NCI-H774 (cell line): ENCODE measurements at places on chromosomes 13 and 19.

DNA sequence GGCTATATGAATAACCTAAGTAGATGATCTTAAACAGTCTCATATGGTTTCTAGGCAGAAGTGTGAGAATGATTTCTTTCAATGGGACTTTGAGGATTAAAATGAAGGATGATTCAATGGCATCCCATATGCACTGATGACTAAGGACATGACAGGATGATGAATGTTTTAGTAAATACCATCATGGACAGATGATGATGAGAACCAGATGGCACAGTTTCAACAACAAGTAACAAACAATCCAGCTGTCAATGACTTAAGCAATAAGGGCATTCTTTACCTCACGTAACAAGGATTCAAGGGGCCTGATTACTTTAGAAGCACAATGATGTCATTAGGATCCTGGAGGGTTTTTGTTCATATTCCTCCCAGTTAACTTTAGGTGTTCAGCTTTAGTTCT is 2678.4 kb downstream of the PCDH9 start:
- DNase-seq: no peak

DNA sequence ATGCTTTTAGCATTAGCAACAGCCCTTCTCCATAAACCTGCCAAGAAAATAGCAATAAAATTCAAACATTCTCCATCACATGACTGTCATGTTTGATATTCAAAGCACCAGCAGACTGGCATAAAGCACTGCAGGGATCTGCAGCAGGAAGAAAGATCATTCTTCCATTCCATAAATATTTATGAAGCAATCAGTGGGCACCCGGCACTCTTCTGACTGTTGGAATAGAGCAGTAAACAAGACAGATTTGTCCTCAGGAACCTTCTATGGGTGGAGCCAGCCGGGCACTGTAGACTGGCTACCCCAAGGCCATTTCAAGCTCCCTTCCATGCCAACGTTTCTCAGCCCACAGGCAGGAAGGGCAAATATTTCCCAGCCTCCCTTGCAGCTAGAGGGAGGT is 25.5 kb downstream of the PLA2G4C start:
- DNase-seq: no peak

DNA sequence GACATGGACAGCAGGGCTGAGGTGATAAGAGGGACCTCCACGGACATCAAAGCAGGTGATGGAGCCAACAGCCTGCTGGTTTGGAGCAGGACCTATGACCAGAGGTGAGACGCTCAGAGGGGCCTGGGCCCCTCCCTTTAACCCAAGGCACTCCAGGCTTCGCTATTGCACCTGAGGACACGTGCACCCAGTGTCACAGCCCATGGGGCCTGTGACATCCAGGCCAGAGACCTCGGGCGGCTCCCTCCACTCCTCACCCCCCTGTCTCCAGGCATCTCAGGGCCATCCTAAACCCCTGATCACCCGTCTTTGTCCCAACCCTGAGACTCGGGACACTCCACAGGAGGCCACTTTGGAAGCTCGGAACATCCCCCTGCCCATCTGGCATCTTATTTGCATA is 12.9 kb downstream of the ADGRE5 start:
- no peak for DNase-seq

GRCh38 chr19:35784503-35785338 is 9.4 kb downstream of the ARHGAP33 start:
- no peak for DNase-seq

DNA sequence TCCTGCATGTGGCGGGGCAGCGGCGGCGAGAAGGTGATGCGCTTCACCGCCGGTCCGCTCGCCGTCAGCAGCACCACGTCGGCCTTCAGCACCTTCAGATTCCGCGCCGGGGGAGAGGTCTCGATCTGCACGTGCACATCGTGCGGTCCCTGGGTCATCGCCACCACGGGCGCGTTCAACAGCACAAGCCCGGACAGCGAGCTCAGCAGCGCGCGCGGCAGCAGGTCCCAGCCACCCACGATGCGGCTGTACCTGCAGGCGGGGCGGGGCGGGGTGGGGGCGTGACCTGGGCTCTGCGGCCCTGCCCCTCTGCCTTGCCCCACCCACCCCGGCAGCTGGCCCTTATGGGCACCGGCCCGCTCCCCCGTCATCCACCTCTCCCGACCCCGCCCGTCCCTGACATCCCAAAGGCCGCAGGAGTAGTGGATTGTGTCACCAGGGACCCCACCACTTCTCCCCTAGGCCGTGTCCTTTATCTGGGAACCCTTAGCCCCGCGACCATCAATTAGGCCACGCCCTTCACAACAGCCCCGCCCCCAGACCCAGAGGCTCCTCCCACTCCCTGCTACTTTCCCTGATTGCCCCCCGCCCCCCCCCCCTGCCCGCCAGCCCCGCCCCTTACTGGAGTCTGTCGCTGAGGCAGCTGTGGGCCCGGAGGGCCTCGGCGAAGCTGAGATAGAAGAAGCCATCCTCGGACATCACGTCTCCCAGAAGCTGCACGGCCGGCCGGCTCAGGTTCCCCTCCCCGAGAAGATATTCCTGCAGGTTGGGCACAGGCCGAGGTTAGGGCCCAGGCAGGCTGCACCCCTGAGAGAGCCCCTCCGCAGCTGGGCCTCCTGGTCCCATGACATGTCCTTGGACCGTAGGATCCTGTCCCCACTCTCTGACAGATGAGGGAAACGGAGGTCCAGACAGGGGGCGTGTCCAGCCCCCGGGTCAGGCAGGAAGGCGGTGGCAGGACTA is 6.1 kb downstream of the IL4I1 start:
- no peak for DNase-seq

- no peak for DNase-seq
Measured at GRCh38 chr13:30737511-30738337, 2.4 kb downstream of the ALOX5AP start.

GRCh38 chr19:47707135-47707925 is 5.9 kb upstream of the EHD2 start:
- peak; percentile 57 for DNase-seq

DNA sequence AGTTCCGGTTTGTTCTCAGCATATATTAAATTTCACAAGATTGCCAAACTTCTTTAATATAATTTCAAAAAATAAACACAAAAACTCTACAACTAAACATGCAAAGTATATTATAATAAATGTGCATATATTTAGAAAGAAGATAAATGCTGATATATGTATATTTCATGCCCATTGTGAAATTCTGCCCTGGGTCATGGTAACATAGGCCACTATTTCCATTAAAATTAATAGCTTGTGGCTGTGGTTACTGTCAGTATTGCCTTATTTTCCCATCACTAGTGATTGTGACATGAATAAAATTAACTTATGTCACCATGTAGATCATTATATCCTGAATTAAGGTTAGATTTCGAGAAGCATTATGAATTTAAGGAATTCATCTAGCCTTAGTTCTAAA is 410.9 kb downstream of the DACH1 start:
- DNase-seq: no peak

DNA sequence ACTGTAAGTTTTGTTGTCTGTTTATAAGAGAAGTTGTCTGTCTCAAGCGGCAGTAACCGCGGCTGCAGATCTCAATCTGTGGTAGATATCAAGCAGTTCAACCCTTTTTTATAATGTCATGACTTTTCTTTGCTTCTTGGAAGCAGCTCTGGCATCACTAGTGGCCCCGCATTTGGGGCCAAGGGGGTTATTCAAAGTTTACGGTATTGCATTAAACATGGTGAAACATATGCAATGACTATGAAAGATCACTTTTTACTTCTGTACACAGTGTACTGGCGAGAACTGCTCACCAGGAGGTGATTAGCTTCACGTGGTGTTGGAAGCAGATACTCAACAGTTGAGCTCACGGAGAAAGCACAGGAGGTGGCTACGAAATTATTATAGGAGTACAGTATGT is 4.6 kb upstream of the FFAR3 start:
- DNase-seq: no peak

GRCh38 chr13:25843692-25844091 is 208.1 kb downstream of the SHISA2 start:
- DNase-seq: no peak

GRCh38 chr19:11787536-11787935 is 10.8 kb upstream of the ZNF491 start:
- DNase-seq: no peak

- DNase-seq: no peak
Measured at GRCh38 chr19:31275068-31275334, 74.2 kb downstream of the TSHZ3 start.

DNA sequence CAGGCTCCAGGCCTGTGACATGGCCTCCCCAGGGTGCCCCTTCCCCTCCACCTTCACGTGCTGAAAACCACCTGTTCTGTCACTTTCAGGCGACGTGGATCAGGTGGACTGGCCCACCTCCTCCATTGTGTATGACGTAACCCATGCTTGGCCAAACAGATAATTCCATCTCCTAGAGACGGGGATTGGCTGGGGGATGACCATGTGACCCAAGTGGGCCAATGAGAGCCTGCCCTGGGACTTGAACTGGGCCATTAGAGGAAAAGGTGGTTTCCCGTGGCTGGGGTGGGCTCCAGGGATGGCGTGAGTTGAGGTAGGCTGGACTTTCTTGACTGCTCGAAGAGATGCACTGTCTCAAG is 3.6 kb upstream of the ADAMTSL5 start:
- no peak for DNase-seq

DNA sequence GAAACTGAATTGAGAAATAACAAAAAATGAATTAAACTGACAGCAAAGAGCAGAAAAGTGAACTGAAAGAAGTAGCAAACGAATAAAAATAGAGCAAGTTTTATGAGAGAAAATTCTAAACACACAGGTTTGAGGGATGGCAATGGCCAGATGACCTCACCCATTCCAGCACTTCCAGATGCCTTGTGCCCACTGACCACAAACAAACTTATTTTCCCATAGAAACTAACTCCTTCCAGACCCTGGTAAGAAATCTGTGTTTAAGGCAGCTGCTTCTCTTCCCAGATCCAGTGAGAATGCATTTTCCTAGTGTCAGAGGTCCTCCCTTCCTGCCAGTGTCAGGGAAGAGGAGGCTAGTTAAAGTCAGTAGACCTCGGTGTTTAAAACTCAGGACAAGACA is 51.7 kb downstream of the RXFP2 start:
- DNase-seq: no peak

GRCh38 chr13:50742968-50743367 is 100.5 kb downstream of the DLEU7 start:
- DNase-seq: no peak

DNA sequence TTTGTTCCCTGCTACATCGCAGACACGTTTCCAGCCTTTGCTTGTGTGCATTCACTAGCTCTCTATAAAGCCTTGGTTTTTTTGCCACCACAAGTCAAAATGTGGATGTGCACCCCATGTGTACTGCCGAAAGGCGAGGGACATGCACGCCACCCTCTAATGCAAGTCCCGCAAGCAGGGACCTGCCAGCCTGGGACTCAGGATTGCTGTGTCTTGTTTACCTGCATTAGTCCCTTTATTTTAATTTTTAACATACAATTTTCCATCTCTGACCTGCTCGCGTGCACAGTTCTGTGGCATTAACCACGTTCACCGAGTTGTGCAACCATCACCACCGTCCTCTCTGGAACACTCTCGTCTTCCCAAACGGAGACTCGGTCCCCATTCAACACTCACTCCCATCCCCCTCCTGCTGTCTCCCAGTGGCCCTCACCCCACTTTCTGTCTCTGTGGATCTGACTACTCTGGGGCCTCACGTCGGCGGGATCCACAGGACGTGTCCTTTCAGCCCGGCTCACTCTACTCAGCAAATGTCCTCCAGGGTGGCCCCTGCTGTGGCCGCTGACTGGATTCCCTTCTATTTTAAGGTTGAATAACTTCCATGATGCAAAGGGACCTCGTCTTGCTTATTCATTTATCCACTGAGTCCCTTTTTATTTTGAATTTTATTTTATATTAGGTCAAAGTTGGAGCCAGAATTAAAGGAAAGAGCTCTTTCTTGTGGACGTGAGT is 58.4 kb downstream of the RASA3 start:
- DNase-seq: no peak

DNA sequence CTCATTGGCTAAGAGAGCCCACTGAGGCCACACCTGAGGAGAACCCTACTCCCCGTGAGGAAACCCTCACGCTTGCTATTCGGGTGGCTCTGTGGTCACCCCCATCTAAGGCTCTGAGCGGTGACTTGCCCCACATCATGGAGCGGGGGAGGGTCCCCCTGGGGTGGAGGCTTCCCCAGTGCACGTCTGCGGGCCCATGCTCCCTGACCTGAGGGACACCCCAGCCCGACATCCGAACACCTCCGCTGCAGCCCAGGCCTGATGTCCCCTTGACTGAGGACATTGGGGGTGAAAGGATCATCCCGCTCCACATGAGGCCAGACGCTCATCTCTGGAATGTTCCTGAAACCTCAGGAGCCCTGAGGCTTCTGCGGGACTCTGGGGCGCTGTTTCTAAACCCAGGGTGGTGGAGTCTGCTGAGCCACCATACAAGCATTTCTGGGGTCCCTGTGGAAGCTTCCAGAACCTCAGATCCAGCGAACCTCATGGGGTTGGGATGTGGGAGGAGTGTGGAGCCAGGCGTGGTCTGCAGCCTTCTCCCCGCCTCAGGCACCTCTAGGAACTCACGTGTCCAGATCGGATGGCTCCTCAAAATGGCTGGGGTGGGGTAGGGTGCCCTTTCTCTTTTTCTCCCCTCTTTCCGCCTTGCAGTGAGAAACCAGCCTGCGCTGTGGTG is 19.9 kb downstream of the TMED1 start:
- DNase-seq: no peak

DNA sequence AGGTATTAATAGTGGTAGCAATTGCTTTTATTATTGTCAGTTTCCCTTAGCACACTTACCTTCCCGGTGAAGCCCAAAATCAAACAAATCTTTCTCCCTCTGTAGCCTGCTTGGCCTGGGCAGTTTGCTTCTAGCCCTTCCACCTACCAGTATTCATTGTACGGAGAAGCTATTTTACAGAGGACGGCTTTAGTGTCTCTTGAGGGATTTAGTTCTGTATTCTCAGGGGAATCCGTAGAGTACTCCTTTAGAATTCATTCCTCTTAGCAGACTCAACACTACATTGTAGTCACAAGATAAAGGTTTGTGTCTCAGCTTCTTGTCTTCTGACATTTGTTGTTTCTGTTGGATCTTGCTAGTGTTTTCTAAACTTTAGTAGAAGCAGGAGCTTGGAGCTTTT is 24.1 kb upstream of the WTIP start:
- no peak for DNase-seq

DNA sequence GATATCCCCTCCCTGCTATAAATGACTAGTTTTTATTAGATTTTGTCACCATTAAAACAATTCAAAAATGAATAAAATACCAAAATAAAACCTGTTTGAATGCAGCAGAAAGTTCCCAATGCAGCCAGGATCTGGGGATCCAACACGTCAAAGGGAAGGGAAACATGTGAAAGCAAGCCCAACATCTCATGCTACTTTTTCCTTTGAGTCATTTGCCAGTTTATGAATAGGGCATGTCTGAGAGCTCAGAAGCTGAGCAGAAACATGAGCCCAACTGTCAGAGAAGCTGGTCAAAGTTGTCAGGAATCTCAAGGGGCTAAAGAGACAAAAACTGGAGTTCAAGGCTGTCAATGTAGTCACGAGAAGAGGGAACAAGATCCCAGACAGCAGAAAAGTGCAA is 526.4 kb downstream of the KLF5 start:
- DNase-seq: no peak

DNA sequence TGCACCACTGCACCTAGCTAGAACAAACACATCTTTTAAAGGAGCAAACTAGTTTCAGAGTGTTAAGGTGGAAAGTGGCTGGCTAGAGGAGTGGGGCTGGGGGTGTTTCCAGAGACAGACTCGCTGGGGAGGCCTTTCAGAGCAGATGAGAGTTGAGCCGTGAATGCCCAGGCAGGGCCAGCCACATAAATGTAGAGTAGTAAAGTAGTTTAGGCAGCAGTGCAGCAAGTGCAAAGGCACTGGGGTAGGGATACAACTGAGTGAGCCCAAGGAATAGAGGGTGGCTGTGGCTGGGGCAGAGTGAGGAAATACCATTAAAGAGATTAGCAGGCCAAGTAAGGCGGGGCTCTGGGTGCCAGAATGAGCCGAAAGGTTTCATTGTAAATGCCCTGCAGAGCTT is 72.0 kb downstream of the ALOX5AP start:
- no peak for DNase-seq
